ENCODE measurements at places on chromosomes 1 and 21.

DNA sequence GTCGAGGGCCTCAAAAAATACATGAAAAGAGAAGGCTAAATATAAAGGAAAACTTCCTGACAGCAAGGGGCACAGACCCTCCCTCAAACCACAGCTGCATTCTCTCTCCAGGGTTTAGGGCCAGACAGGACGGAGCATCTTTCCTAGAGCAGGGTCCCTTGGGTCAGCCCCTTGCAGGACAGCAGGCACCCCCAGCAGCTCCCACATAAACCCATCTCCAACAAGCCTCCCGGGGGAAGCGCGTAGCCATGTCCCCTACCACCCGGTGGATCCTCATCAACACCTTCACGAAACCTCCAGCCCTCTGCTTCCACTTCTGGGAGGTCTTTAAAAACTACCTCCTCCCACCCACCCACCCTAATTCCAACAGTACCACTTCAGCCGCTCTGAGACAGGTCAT lies 59.5 kb downstream of the CD46 start:
- no peak for DNase-seq

DNA sequence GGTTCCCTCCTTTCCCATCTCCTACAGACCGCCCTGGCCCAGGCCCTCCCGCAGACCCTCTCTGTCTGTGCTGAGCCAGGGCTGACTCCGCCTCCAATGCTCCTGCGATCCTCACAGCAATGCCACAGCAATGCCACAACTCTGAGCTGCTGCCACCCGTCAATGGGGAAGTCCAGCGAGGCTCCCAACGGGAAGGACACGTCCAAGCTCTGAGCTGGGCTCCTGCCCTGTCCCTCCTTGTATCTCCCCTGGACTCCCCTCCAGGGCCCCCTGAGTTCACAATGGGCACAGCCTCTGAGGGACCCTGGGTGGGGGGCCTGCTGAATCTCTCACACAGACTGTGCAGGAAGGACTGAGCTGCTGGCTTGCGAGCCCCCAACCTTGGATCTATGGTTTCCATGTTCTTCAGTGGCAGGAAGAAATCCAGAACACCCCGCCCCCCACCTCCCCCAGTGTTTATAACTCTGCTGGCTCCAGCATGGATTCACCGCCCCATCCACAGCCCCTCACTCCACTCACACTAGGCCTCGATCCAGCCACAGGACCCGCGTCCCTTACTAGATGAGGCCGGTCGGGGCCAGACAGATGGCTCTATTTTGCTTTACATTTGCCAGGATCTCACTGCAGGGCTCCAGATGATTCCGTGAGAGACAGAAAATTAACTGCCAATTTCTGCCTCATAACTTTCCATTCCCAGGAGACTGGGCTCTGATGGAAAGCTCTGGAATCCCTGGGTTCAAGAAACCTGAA lies 338.0 kb downstream of the MATN1 start:
- no peak for DNase-seq

- no peak for DNase-seq
Observed at GRCh38 chr1:157732755-157733154, 32.2 kb upstream of the FCRL3 start.

DNA sequence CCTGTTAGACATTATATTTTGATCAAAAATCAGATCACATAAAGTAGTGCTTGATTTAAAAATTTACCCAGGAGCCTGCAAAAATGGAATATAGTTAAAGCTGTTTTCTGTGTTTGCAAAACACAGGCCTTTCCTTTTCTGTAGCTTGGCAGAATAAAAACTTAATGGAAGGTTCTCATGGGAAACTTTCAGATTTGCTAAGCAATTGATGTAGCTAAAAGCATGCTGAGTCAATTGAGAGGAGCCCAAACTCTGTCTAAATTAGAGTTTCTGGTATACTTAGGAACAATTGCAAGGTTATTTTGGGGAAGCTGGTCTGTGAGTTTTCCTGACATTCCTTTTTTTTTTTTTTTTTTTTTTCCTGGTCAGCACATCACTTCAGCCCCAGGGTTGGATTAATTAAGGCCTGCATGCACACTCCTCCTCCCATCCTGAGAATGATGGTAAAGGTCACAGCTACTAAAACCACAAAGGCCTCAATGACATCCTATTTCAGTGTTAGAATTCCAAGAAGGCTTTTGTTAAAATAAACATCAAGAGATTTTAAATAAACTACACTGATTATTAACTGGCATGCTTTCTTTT lies 608.7 kb downstream of the PLPP3 start:
- no peak for DNase-seq

- DNase-seq: no peak
Observed at GRCh38 chr1:214446772-214447556, 104.4 kb downstream of the PTPN14 start.

DNA sequence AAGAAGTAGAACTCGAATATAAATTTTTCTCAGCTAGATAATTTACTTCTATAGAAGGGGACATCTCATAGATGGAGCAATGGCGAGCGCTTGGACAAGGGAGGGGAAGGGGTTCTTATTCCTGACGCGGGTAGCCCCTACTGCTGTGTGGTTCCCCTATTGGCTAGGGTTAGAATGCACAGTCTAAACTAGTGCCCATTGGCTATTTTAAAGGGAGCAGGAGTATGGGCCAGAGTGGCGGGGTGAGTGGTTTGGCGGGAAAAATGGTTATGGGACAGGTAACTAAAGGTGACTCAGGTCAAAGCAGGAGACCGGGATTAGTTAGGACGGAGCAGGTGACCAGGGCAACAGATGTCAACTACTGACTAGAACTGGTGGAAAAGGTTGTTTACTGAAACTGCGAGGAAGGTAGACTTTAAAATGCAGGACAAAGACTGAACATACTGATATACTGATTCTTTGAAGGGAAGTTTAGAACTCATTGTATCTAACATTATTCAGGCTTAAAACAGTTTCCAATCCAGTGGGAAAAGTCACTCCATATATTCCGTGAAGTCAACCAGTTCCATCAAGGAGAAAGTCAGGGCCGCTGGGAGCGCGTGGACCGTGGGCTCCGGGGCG lies 940 bp upstream of the ATAD3A start:
- DNase-seq: peak; percentile 28

GRCh38 chr1:246221485-246222255 lies 285.4 kb downstream of the SMYD3 start:
- no peak for DNase-seq

DNA sequence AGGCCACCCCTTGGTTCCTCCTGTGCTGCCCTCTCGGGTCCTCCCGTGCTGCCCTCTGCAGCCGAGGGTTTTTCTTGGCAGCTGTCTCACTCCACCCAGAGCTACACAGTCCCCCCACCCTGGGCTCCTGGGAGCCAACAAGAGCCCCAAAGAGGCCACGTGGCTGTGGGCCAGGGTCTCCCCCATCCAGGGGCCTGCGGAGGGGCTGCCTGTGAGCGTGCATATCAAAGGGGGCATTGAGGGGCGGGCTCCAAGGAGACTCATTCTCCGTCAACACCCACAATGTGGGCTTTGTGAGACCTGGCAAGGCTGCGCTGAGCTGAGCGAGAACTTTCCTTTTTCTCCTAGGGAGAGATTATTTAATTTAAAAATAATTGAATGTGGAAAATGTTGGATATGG lies 108.7 kb upstream of the ARHGEF16 start:
- no peak for DNase-seq

DNA sequence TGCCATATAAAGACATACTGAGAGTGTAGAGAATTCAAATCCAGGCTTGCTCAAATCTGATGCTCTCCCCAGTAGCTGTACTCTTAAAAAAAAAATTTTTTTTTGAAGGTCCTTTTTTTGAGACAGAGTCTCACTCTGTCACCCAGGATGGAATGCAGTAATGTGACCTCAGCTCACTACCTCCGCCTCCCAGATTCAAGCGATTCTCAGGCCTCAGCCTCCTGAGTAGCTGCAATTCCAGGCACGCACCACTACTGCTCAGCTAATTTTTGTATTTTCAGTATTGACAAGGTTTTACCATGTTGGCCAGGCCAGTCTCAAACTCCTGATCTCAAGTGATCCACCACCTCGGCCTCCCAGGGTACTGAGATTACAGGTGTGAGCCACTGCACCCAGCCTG lies 28.7 kb downstream of the STYXL2 start:
- no peak for DNase-seq

DNA sequence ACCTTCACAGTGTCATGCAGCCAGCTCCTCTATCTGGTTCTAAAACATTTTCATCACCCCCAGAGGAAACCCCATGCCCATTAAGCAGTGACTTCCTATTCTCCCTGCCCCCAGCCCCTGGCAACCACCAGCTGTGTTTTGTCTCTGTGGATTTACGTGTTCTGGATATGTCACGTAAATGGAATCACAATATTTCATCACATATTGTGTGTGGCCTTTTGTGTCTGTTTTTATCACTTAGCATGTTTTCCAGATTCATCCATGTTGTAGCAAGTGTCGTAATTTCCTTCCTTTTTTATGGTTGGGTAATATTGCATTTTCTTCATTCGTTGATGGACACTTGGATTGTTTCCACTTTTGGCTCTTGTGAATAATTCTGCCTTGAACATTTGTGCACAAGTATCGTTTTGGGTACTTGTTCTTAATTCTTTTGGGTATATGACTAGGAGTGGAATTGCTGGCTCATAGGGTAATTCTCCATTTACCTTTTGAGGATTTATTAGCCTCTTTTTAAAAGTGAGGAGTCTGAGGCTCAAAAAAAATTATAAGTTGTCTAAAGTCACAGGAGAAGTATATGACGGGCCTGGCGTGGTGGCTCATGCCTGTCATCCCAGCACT lies 127.0 kb downstream of the MRPS6 start:
- no peak for DNase-seq

GRCh38 chr21:44365251-44365966 lies 12.0 kb downstream of the TRPM2 start:
- DNase-seq: no peak

DNA sequence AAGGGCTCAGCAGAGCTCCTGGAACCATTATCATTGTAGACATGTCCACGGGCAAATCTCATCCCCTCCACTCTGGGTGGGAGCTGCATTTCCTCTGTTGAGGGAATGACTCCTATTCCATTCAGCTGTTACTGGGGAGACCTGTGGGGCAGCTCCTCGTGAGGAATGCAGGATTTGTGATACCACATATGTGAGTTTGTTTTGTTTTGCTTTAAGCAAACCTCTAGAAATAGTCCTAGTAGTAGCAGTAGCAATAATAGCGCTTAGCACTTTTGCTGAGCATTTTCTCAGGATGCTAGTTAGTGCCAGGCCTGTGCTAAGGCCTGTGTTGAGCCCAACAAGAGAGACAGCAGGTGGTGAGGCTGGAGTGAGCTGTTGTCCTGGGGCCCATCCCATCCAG lies 10.8 kb downstream of the OLIG1 start:
- DNase-seq: no peak

DNA sequence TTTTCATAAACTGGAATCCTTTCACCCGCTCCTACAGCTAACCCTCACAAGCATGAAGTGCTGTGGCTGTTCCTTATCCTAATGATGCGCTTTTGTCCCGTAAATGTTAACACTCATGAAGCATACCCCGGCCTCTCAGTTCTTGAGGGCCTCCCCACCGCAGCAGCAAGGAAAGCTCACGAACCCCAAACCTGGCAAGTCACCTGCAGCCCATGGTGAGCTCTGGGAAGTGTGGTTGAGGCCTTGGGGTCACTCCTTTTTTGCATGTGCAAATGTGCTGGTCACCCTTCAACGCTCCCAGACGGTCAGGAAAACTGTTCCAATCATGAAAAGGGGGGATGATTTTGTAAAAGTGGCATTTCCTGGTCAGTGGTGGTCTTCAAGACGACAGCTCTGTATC lies 124.6 kb downstream of the PRDM2 start:
- no peak for DNase-seq

- DNase-seq: no peak
Observed at GRCh38 chr1:204990059-204990664, 52.9 kb upstream of the CNTN2 start.

- no peak for DNase-seq
Observed at GRCh38 chr1:156659661-156659987, 17.6 kb downstream of the NES start.

DNA sequence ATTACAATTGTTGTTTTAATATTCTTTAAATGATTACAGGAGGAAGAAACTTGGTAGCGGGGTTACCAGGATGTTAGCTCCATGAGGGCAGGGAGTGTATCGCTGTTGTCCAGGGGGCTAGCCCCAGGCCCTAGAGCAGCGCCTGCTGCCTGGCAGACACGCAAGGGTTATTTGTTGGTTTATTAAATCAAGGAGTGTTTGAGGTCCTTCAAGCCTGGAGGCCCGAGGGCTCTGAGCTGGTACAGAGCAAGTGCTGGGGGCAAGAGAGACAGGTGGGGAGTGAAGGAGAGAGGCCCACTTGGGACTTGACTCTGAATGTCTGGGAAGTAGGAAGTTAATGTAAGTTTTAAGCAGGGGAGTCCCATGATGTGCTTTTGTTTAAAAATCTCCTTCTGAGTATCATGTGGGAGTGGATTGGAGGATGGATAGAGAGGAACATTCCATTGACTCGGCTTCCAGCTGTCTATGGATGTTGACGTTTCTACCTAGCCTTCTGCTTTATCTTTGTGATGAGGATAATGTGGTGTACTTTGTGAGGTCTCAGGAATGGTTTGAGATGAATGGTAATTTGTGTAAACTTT lies 8.7 kb downstream of the ITSN1 start:
- DNase-seq: no peak

DNA sequence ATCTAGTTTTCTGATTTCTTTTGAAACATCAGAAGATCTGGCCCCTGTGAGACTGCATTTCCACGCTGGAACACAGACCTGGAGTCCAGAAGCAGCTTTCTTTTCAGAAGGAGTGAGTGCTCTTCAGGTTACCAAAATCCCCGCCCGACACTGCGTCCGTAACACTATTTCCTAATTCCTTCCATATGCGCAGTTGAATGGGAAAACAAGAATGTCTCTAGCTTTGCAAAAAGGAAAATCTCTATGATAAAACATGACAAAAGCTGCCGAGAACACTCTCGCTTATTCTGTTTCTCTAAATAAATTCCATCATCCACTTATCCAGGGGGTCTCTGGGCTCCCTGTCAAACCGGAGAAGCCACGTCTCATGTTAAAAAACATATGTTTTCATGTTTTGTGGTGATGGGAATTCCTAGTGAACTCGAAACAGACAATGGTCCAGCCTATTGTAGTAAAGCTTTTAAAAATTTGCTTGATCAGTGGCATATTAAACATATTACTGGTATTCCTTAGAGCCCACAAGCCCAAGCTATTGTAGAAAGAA lies 67.7 kb downstream of the PLD5 start:
- no peak for DNase-seq

- peak; percentile 94 for DNase-seq
Observed at GRCh38 chr1:30801771-30802198, 44.2 kb upstream of the LAPTM5 start.

DNA sequence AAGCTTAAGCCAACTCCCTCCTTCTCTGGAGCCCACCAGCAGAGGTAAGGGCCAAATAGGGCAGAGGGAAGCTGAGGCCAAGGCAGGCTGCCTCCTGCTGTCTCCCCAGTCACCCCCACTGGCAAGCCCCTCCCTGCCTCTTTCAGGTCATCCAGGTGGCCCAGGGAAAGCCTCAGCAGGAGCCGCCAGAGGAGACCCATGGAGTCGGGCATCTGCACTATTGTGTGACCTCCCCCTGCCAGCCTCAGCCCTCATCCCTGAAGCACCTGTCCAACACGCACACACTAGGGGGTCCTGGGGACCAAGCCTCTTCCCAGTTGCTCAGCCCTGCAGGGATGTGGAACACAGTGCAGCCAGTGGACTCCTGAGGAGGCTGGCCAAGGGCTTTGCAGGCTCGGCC lies 5.3 kb upstream of the NAXE start:
- DNase-seq: no peak

GRCh38 chr1:220271706-220272046 lies 577 bp downstream of the RAB3GAP2 start:
- no peak for DNase-seq

All from retina (tissue), 1 donor.